Central memory CD8-positive, alpha-beta T cell (primary cell): ENCODE measurements at places on chromosomes 1 and 21.

DNA sequence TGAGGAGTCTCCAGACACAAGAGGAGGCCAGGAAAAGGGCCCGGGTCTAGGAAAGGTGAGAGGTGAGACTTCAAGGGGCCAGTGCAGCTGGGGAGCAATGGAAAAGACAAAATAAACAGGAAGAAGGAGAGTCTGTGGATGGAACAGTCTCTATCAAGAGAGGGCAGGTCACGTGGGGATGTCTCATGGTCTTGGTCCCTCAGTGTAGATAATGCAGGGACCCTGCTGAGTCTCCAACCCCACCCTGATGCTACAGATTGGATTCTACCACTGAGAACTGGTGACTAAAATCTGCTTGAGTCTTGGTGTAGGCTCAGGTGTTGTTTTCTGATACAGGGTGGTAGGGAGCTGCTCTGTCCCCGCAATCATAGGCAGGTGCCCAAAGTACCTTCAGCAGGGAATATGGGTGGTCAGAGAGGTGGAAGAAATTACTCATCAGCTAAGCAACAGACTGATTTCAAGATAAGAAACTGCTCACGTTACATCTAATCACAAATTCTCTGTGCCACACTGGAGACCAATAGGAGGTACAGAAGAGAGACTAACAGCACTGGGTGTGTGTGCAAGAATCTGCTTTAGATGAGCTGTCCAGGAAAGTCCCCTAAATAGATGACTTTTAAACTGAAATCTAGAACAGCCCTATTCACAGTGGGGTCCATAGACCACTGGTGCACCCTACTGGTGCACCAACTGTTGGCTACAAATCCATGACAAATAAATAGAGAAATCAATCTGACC lies 101.5 kb upstream of the TLR5 start:
- no peak for DNase-seq

- no peak for DNase-seq
Observed at GRCh38 chr1:165169028-165169427, 187.5 kb downstream of the LMX1A start.

GRCh38 chr1:13478692-13479091 lies 35.1 kb downstream of the LRRC38 start:
- DNase-seq, result no peak

- no peak for DNase-seq
Observed at GRCh38 chr21:32186804-32187203, 92.0 kb downstream of the MIS18A start.

DNA sequence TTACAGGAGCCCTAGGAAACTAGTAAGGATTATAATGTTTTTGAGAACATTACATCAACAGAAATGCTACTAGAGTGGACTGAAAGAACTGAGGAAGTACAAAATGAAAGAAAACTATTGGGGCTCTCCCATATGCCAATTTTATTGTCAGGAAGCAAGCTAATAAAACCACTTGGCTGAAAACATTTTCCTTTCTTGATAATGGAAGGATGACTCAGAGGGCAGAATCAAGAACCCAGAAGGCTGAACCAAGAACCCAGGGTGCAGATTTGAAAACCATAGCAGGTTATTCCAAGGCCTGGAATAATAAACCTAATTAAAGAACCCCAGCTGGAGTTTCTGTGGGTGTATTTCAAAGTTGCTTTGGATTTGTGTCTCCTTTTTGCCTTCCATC lies 70.7 kb downstream of the RPE65 start:
- DNase-seq, result no peak

DNA sequence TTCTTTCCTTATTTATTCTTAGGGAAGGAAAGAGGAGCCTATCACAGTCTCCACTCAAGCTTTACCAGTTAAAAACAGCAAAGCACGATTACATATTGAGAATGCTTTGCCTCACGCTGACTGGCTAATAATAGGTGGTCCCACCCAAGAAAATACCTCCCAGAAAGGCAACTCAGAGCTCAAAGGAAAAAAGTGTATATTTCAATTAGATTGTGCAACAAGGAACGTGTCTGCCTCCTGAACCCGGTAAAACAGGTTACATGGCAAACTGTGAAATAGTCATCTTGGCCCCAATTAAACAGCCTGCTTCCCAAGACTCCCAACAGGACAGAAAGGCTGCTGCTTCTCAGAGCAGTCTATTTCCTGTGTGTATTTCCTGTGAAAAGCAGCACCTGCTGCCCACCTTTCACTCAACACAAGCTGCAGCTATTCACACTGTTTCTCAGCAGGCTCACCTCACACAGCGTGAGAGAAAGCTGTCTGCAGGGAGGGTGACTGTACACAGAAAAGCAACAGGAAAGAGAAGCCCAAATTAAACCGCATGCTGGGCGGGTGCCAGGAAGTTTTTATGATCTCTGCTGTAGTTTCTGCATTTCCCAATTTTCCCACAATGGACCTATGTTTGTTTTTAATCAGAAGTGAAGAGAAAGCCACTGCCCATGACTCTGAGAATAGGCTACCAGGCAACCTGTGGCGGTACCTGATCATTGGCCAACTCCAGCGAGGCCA lies 44.0 kb downstream of the URB1 start:
- DNase-seq, result no peak

GRCh38 chr1:36151845-36152203 lies 2.5 kb upstream of the TRAPPC3 start:
- no peak for DNase-seq

DNA sequence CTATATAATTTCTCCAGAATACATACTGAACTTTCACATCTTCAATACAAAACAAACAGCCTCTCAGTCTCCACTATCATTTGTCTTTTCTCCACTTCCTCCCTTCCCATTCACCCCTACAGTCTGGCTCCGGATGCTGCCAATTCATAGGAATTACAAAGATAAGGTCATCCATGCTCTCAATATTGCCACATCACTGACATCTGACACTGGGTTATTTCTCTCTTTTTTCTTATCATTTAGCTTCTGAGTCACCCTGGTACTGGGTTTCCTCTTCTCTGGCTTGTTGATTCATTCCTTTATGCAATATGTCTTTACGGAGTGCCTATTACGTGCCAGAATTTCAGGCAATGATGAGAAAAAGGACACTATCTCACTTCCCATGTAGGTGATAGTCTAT lies 3.1 kb upstream of the SH3BP5L start:
- DNase-seq, result no peak

DNA sequence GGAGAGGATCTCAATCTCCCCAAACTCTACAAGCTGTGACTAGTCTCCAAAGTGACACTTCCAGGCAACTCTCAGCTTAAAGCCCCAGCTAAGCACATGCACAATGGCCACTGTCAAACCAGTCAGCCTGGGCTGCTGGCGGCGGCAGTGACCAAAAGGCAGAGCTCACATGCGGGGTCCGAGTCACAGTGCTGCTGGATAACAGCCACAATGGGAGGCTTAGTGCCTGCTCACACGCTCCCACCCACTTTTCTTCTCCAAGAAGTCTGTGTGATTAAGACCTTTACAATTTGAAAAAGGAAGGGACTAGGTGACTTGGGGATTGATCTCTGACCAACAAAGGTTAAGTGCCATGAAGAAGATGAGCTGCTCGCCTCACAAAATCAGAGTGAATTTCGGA lies 16.8 kb downstream of the RIPK4 start:
- DNase-seq, result no peak

DNA sequence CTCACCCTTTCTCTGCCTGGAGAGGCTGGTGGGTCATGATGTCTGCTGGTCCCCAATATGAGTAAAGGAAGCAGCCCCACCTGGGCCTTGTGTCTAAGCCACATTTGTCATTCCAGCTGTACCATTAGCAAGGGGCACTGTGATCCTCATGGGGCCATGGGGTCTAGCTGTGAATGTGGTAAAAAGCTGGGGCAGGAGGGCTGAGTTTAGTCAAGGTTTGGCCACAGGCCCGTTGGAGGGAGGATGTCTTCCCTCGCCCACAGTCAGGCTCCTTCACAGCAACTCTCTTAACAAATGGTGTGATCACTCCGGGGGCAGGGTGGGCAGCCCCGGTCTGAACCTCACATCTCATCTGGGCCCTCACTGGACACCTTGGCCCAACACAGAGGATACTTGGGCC lies 115.4 kb downstream of the DMRTB1 start:
- no peak for DNase-seq

GRCh38 chr1:176195547-176195946 lies 11.5 kb downstream of the COP1 start:
- DNase-seq, result no peak

DNA sequence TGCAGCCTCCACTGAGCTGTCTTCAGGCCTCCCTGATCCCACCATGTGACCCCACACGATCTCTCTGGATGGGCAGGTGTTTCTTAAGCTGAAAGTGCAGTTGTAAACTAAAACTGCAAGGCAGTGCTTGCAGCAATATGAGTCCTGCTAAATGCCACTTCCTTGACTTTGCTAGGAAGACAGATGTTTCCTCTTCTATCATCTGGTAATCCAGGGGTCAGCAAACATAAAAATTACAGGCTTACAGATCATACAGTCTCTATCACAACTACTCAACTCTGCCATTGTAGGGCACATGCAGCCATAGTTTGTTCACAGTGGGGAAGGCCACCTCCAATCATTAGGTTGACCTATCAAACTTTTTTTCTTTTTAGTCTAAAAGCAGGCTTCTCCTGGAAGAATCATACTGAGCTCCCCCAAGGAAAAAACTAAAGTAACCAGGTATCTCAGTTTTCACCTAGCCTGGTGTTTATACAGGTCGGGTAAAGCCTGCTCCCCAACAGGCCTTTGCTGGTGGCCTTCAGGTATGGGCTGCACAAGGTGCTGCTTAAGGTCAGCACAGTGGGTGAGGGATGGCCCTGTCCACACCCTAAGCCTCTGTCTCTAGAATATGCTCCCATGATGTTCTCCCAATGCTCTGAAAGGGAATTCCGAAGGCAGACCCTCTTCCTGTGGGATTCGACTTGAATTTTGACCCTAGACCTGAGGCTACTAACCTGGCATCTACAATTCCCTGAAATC lies 10.8 kb downstream of the ABCA4 start:
- DNase-seq, result no peak

- no peak for DNase-seq
Observed at GRCh38 chr1:12345350-12346217, 115.8 kb downstream of the VPS13D start.
